Smooth muscle cell of bladder (primary cell): ENCODE measurements at places on chromosomes 2 and 18. TPM values are rescaled to one million over a fixed set of nuclear protein-coding genes. Genes with fewer than 3 reads are reported as not detected.

Gene CROCC2
- 0.09 and 0.14 TPM in 2 replicates for total RNA-seq

Gene ZC3H6
- total RNA-seq, result 3.1 and 3.4 TPM in 2 replicates

Gene MAP3K19
- not detected in 2 replicates for total RNA-seq

Gene SGPP2
- total RNA-seq, result not detected in 2 replicates

Gene UGT1A3
- total RNA-seq, result not detected in 2 replicates

Gene VSNL1
- total RNA-seq, result not detected in 2 replicates

Gene AKAIN1
- not detected in 2 replicates for total RNA-seq

Gene EN1
- total RNA-seq, result 0.18 TPM in 1 of 2 replicates, not detected in the other

Gene CIB4
- not detected in 2 replicates for total RNA-seq

Gene TAF4B
- total RNA-seq, result 1.7 and 1.9 TPM in 2 replicates

Gene PARD6G
- 1.4 and 2.8 TPM in 2 replicates for total RNA-seq

Gene HES6
- 0.92 and 4.0 TPM in 2 replicates for total RNA-seq

Gene C2orf15
- 0.09 TPM in 1 of 2 replicates, not detected in the other for total RNA-seq
